DMS53 (cell line): ENCODE measurements at places on chromosomes 5 and 9.

DNA sequence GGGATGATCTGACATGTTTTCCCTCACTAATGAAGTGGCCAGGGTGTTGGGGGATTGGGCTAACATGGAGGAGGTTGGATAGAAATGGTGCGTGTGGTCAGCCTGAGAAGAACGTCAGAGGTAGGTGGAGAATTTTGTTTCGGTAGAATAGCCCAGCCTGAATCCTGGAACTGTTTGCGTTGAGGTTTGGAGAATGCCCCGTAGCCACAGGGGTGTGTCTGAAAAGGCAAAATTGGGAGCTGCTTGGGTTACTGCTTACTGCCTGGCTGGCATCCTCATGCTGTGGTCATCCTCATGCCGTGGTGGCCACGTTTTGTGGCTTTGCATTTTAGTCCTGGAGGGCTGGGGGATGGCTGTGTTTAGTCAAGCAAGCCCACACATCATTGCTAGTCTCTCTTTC is 236.9 kb downstream of the GOLPH3 start:
- no peak for DNase-seq

- no peak for DNase-seq
Measured at GRCh38 chr9:134518004-134518606, 123.5 kb upstream of the COL5A1 start.

DNA sequence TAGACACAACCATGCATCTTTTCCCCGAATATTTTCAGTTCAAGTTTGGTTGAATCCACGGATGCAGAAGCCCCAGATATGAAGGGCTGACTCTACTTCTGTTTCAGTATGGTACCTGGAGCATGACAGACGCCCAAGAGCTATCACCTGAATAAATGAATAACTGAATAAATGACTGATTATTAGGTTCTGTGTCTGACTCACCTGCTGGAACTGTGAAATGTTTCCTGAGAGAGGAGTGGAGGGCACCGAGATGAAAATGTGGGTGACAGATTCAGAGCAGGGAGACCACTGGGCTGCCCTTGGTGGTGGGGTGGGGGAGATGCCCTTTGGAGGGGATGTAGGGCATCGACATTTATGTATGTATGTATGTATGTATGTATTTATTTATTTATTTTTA is 13.2 kb downstream of the FRMPD1 start:
- no peak for DNase-seq

- no peak for DNase-seq
Measured at GRCh38 chr5:40626801-40627200, 52.9 kb upstream of the PTGER4 start.

- DNase-seq, result no peak
Measured at GRCh38 chr5:42974536-42974935, 65.6 kb downstream of the ANXA2R start.

DNA sequence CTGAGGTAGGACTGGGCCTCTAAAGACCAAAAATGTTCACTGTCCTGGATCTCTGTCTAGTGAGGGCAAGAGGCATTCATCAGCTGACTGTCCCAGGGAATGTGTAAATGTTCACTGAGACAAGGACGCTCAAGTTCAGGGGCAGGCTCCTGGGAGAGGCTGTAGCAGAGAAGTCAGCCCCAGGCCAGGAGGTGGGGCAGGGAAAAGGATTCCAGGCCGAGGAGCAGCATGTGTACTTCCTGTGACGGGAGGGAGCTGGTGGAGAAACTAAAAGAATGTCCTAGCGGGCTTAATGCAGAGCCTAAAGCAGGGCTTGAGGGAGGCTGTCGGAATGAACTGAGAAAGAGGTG is 205.8 kb downstream of the GABBR2 start:
- no peak for DNase-seq

GRCh38 chr9:126437268-126437666 is 110.6 kb downstream of the MVB12B start:
- DNase-seq, result no peak

DNA sequence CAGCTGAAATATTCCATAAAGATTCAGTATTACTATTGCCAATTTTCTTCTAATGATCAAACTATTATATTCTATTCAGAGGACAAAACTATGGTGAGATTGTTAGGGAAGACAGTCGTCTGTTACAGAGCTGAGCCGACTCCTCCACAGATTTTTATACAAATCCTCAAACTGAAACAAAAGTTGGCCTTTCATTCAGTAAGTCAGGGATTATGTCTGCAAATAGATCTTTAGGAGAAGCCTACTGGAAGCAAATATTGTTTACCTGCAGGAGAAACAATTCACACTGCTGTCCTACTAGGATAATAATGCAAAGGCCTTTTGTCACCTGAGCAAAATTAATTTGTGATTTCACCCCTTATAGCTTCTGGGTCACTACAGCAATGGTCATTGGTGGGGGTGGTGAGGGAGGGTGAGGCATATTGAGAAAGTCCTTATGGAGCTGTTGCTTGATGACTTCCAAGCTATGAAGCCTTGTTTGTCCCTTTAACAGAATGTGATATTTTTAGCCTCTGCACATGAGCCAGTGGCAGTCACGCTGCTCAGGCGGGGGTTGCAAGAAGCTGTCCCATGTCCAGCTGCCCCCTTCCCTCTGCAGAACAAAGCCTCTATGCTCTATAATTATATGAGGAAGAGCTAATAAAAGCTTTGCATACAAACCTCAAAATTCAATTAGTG is 200.5 kb upstream of the KLF9 start:
- no peak for DNase-seq

DNA sequence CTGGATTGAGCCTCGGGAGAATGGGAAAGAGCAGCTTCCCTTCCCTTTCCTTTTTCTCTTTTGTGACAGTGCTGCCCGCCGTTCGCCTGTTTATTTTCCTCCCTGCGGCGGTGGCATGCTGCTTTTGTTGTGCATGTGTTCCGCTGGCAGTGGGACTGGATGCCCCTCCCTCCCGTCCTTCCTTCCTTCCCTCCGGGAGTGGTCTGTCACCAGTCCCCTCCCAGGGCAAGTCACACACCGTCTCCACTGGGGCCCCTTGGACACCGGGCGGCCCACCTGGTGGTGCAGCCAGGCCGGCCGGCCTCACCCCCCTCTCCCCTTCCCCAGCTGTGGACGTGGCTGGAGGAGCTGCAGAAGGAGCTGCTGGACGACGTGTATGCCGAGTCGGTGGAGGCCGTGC is 214.7 kb downstream of the TRIO start:
- DNase-seq, result no peak
